ENCODE measurements at places on chromosomes 2 and 18.
A peak's percentile ranks its signal among the peaks of the same experiment; 100 is the strongest.

DNA sequence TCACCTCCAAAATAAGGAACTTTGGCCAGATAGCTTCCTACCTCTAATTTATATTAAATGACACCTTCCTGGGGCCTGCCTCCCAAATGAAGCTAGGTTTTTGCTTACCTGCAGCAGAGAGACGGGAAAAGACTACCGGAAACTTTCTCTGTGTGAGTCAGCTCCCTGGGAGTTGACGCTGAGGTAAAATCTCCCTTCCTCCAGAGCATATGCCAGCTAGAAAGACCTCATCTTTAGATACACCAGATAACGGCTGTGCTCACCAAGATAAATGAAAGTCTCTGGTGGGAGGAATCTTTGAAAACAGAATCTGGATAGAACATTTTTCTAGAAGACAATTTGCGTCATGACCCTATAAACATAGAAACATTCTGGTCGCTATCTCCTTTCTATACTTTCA, 99.7 kb upstream of the RFX8 start:
- no peak for DNase-seq

- no peak for DNase-seq
Measured at GRCh38 chr2:46963941-46964673, 48.5 kb upstream of the MCFD2 start.

DNA sequence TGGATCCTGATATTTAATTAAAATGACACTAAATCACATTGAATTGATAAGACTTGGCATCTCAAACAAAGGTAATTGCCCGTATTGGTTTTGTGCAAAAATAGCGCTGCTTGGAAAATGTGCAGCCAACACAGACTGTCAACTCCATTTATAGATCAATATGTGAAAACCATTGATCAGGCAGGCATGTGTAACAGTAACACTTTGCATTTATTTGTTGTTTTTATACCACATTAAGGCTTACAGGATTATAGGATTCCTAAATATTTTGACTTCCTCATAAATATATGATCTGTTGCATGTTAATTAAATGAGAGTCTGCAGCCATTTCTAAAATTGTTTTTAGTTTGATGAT, 30.2 kb downstream of the ARHGAP15 start:
- DNase-seq, result no peak

GRCh38 chr18:47842836-47843235, 87.6 kb downstream of the SMAD2 start:
- DNase-seq, result no peak

DNA sequence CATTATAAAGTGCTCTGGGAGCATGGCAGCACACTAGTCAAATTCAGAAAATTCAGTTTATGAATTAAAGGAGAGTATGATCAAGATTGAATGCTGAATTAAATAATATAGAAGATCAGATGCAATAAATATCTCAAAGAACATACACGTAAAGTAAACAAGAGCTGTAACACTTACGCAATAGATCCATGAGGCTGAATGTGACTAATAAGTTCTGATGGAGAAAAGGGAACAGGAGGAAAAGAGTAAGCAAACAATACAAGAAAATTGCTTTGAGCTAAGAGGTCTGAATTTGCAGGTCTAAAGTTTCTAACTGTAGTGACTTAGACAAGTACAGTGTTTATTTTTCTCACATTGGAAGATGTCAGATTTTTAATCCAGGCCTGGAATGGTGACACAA, 646.7 kb upstream of the ZNF804A start:
- no peak for DNase-seq

DNA sequence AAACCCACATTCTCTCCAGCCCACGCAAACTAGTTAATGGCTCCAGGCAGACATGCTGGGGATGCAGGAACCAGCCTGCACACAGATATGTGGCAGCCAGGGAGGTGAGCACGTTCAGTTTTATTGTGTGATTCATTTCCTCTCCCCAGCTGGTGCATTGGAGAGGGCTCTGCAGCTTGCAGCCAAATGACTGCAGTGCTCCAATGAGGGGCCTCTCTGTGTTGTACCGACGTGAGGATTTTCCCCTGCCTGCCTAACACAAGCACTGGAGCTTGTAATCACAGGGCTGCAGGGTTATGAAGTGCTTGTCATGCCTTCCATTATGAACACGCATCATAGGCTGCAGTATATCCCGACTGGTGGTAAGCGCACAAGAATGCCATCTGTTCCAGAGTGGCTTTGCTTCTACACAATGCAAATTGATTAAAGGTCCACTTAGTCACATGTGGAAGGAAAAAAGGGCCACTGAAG, 92.3 kb upstream of the THUMPD2 start:
- peak; percentile 68 for DNase-seq

DNA sequence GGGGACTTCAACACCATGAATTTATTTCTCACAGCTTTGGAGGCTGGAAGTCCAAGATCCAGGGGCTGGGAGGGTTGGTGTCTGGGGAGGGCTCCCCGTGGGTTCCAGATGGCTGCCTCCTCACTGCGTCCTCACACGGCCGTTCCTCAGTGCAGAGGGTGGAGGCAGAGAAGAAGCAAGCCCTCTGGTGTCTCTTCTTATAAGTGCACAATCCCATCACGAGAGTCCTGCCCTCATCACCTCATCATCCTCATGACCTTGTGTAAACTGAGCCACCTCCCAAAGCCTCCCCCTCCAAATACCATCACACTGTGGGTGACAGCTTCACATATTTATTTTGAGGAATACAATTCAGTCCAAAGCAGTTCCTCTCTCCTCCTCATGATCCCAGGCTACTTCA, 26.3 kb downstream of the TMEM163 start:
- peak; percentile 8 for DNase-seq

DNA sequence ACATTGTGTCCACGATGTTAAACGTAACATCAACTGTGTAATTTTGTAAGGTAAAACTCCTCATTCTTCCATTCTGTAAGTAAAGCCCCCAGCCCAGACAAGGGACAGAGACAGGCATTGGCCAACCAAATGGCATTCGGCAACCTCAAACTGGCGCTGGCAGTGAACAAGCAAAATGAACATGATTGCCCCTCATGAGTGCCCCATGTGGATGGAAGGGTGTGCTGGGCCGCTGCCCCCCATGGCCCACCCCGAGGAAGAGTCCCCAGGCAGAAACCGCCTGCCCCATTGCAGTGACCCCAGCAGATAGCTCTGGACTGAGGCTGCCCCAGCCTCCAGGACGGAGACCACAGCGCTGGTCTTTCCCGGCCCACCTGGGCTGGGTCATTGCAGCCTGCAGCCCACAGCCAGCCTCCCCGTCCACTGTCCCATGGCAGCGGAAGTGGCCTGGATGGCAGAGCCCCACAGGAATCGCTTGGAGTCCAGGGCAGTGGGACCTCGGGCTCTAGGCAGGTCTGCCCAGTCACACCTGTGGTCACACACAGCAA, 220.2 kb downstream of the HDAC4 start:
- no peak for DNase-seq

GRCh38 chr18:75742516-75742915, 315.0 kb upstream of the SMIM21 start:
- DNase-seq, result no peak

GRCh38 chr18:24168496-24168895, 29.6 kb downstream of the CABYR start:
- DNase-seq, result no peak

- DNase-seq, result no peak
Measured at GRCh38 chr2:56107502-56108220, 76.1 kb upstream of the CCDC85A start.

GRCh38 chr18:46591783-46592391, 65.1 kb downstream of the LOXHD1 start:
- DNase-seq, result no peak

DNA sequence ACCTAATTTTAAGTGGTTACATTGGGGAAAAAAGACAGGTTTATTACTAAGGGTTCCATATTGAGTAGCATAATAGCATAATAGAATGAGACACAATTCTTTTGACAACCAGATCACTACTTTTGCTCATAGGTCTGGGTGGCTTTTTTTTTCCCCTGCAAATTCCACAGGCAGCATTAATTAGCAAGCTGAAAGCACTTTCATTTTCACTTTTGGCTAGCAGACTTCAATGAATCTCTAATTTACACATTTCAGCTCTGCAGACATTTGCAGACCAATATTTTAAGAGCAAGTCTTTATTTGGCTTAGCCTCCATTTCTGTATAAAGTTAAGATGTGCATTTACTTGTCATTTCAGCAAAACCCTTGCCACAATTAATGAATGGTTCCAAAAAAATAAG, 185.5 kb downstream of the NOL4 start:
- no peak for DNase-seq

- DNase-seq, result no peak
Measured at GRCh38 chr2:127154396-127154795, 47.4 kb upstream of the BIN1 start.

GRCh38 chr18:74064510-74064909, 83.1 kb downstream of the FBXO15 start:
- no peak for DNase-seq

GRCh38 chr2:5121642-5122041, 570.5 kb upstream of the SOX11 start:
- DNase-seq, result no peak

DNA sequence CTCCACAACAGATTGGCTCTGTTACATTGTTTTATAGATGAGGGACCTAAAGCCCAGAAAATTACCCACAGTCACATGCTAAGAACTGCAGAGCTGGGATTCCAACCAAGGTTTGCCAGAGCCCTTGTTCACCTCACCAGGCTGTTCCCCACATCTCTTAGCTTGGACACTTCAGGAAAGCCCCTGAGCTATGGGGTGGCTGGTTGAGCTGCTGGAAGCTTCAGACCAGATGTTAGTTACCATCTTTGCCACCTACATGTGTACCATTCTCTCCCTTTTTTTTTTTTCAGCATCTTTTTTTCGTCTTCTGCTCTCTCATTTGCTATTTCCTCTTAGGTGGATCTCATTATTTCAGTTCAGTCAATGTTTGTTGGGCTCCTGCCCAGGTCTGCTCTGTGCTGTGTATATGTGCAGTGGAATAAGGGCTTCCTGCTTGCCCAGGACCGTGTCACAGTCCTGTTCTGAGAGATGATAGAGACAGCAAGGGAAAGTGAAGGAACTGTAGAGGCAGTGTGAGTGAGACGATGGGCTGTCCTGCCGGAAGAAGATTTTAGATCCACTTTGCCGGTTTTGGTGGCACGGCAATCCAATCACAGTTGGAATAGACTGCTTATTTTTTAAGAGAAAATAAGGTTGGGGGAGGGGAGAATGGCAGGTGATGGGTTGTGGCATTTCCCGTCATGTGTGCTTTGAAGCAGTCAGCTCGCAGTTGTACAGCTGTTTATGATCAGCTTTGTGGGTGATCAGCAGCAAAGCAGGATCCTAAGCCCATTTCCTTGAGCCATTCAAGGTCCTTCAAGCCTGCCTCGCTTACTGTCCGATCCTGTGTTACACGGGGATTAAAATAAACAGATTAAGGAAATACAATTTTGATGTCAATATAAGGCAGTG, 152.6 kb downstream of the RTN4 start:
- DNase-seq, result no peak

- DNase-seq, result no peak
Measured at GRCh38 chr2:2674831-2675230, 343.8 kb upstream of the MYT1L start.

- DNase-seq, result no peak
Measured at GRCh38 chr2:101272045-101272784, 19.5 kb downstream of the CNOT11 start.

DNA sequence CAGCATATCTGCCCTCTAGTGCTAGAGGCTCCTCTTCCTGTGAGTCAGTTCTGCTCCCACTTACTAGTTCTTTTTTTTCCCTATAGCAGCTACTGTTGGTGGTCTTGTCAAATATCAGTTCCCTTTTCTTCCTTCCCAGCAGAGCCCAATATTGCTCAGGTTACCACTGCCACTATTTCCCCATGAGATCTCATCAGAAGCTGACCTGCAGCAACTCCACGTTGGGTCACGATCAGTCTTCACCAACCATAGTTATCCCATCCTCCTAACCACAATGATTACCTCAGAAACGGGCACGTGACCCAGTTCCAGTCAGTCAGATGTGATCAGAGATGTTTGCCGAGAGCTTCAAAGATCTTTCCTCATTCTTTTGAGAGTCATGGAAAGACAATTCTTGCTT, 59.7 kb upstream of the CAPN13 start:
- peak; percentile 89 for DNase-seq

DNA sequence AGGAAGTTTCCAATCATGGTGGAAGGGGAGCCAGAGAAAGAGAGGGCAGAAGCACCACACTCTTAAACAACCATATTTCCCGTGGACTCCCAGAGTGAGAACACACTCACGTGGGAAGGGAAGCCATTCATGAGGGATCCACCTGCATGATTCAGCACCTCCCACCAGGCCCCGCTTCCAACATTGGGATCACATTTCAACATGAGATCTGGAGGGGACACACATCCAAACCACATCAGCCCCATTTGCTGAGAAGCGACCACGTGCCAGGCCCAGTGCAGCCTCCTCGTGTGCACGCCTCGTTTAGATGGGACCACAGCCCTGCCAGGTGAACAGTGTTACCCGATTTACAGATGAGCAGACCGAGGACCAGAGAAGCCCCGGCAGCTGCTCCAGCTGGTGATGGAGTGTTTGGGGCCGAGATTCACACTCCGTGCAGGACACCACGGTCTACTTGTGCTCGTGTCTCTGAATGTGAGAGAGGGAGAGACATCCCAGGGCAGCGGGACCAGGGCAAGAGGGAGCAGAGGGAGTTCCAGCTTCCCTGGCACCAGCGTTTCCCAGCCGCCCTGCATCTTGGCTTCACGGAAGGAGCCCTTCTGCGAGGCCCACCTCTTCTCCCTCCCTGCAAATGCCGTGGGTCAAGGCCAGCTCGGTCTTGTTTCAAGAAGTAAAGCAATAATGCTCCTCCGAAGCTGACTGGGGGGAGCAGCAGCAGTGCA, 76.9 kb upstream of the ODC1 start:
- DNase-seq, result no peak

- DNase-seq, result no peak
Measured at GRCh38 chr2:223805008-223805407, 32.4 kb downstream of the AP1S3 start.

DNA sequence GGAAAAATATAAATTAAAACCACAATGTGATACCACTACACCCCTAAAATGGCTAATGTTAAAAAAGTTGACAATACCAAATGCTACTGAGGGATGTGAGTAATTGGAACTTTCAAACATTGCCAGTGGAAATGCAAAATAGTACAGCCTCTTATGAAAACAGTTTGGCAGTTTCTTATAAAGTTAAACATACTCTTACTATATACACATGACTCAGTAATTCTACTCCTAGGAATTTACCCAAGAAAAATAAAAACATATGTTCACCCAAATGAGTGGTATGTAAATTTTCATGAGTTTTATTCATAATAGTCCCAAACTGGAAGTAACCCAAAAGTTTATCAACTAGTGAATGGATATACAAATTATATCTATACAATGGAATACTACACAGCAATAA, 228.0 kb downstream of the CYP26B1 start:
- DNase-seq, result no peak

Measured in Kasumi-1 (cell line).